ENCODE measurements at places on chromosomes 7 and 10.

DNA sequence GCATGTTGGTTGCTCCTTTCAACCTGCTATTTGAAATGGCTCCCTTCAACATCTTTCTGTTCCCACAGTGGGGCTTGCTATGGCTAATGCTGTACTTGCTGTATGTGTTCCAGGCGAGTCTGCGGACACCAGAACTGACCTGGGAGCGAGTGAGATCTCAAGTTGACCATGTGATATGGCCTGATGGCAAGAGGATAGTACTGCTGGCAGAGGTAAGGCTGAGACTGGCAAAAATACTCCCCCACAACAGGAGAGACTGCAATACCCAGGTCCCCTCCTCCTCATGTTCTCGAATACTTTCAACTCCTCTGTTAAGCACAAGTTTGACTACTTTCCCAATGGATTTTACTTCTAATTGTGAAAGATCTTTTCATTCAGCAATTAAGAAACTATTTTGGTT, 11.5 kb upstream of the STRIP2 start:
- no peak for DNase-seq

- DNase-seq: no peak
Measured at GRCh38 chr7:69663911-69664832, 65.9 kb downstream of the AUTS2 start.

DNA sequence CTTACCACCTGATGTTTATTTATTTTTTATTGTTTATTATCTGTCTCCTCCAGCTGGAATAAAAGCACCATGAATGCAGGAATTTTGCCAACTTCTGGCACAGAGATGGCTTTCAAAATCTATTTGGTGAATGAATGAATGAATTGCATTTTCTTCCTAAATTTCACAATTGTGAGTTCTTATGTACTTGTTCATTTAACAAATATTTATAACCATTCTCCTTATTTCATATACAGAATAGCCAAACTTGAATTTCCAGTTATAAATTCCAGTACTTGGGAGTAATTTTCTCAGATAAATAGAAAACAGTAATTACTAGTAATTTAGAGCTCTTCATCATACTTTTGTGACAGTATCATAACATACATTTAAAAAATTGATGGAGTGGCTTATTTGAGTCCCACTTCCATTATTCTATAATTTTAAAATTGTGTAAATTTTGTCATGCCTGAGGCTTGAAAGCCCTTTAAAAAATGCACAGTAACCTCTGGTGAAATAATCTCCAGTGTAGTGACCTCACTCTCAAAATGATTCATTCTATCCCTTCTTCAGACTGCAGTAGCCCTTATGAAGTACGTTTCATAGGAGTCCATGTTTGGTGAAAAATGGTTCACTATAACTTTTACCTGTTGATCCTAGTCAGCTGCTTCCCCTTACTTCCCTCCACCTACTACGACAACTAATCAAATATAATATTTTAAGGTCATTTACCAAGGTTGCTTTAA, 40.0 kb upstream of the SRI start:
- no peak for DNase-seq

GRCh38 chr10:71161425-71161824, 50.9 kb upstream of the UNC5B start:
- DNase-seq: no peak

GRCh38 chr10:35356725-35357092, 20.4 kb downstream of the CCNY start:
- no peak for DNase-seq

All from NCI-H1436 treated with DMSO at 0.1 percent for 48 hours (cell line).